Foreskin keratinocyte (primary cell): ENCODE measurements at places on chromosomes 16 and 17. TPM values are rescaled to one million over a fixed set of nuclear protein-coding genes. Genes with fewer than 3 reads are reported as not detected.

Gene KRTAP9-9
- not detected in 2 replicates for polyA plus RNA-seq

Gene KCNH4
- not detected in 2 replicates for polyA plus RNA-seq

Gene LRRC37A
- 0.28 and 0.94 TPM in 2 replicates for polyA plus RNA-seq

Gene PRSS8
- 77.6 and 85.5 TPM in 2 replicates for polyA plus RNA-seq

Gene TMEM219
- 104 and 119 TPM in 2 replicates for polyA plus RNA-seq

Gene CFAP97D1
- polyA plus RNA-seq, result not detected in 2 replicates

Gene TMED6
- 0.08 TPM in 1 of 2 replicates, not detected in the other for polyA plus RNA-seq

Gene TBC1D3K
- polyA plus RNA-seq, result not detected in 2 replicates

Gene OTOP3
- polyA plus RNA-seq, result not detected in 2 replicates

Gene RHBDL3
- polyA plus RNA-seq, result 0.02 TPM in 1 of 2 replicates, not detected in the other

Gene BRIP1
- 3.0 and 4.1 TPM in 2 replicates for polyA plus RNA-seq

- DNase-seq, result no peak
Measured at GRCh38 chr17:70053241-70054234, 21.5 kb upstream of the KCNJ16 start.

DNA sequence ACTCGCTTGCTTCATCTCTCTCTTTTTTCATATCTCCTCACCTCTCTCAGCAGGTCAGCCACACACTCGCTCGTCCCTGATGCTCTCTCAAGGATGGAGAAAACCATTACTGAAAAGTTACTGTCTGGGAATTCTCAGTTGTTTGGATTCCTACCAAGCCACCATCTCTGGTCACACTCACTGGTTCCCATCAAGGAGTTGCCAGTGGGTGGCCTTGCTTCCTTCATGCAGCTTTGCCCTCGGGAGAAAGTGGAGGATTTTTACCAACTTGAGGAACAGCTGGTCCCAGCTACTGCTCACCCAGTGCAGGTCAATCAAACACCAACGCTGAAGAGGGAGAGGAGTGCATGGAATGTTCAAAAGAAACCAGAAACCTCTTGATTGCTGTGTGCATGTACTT, 25.3 kb downstream of the MEOX1 start:
- no peak for DNase-seq

GRCh38 chr17:39219647-39220154, 6.0 kb downstream of the STAC2 start:
- no peak for DNase-seq

DNA sequence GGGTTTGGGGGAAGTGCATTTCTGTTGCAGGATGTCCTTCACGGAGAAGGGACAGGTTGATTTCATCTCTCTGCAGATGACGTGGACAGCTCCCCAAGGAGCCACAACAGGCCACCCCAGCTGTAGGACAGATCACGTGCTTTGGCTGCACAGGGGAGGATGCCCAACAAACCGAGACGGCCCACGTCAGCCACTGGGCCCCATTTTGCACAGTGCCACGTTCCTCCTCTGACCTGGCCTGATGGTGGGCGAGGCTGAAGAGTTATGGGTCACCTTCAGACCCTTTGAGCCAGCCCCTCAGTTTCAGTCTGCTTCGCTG, 9.0 kb upstream of the RHBDL3 start:
- no peak for DNase-seq

GRCh38 chr16:23535901-23536300, 21.2 kb downstream of the EARS2 start:
- no peak for DNase-seq

DNA sequence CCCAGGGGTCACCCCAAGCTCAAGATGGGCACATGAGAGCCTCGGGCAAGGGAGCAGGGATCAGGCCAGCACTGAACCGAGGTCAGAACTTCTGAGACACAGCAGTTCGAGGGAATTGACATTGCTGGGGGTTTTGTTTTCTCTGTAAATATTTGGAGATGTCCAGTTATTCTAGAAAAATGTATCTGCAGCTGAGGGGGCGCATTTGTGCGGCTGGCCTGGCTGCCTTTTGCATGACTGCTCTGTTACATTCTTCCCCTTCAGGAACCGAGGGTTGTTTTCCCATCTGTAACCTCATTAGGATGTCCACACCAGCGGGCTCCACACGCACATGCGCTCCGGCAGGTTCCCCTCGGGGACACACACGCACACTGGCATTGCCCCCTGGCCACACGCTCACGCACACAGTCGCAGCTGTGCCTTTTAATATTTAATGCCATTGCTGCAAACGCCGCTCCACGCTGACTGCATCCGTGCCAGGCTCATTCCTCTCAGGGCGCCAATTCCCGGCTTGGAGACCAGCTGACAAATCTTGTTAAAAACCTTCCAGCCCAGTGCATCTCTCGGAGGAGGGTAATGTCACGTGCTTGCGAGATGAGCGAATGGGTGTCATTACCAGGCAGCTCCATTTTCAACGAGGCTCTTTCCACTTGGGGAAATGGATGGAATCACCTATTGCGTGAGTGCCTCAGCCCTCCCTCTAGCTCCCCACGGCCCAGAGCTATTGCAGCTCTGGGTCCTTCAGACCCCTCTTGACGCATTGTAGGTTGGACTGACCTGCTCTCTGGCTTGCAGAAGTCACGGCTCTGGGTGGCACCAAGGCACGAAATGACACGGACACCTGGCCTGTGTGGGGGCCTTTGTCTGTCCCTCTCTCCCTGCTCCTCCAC, 13.1 kb downstream of the CCR7 start:
- no peak for DNase-seq

DNA sequence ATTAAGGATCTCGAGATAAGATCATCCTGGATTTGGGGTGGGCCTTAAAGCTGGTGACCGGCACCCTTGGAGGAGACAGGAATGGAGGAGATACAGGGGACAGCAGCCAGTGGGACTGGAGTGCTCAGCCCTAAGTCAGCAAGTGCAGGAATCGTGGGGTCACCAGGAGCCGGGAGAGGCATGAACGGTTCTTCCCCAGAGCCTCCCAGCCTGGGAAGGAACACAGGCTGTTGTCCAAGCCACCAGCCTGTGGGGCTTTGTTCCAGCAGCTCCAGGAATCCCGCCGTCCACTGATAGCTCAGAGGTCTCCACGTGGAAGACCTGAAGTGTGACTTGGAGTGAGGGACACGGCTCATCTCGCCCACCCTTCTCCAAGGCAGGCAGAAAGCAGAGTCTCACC, 2.5 kb upstream of the WDR45B start:
- no peak for DNase-seq

- DNase-seq, result no peak
Measured at GRCh38 chr16:87927195-87927562, 9.2 kb downstream of the CA5A start.

GRCh38 chr17:78523934-78524655, 53.1 kb downstream of the DNAH17 start:
- DNase-seq, result no peak

GRCh38 chr16:2924901-2925755, 13.4 kb downstream of the FLYWCH1 start:
- peak; percentile 80 for DNase-seq

DNA sequence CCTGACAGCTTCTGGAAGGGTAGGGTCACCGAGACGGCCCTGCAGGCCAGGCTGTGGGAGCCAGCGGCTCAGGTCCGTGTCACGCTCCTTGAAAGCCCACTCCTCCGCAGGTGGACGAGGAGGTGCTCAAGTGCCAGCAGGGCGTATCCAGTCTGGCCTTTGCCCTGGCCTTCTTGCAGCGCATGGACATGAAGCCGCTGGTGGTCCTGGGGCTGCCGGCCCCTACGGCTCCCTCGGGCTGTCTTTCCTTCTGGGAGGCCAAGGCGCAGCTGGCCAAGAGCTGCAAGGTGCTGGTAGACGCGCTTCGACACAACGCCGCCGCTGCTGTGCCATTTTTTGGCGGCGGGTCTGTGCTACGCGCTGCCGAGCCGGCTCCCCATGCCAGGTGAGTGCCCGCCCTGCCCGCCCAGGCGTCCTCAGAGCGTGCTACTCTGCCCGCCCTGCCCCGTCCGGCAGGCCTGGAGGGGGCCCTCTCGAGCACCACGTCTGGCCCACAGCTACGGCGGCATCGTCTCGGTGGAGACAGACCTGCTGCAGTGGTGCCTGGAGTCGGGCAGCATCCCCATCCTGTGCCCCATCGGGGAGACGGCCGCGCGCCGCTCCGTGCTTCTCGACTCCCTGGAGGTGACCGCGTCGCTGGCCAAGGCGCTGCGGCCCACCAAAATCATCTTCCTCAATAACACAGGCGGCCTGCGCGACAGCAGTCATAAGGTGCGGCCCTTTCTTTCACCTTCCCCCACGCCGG, 1.3 kb downstream of the NAGS start:
- DNase-seq, result peak; percentile 58

GRCh38 chr16:30131869-30132475, 9.0 kb upstream of the MAPK3 start:
- DNase-seq, result no peak

- DNase-seq, result no peak
Measured at GRCh38 chr16:73565263-73565662, 517.3 kb upstream of the ZFHX3 start.

DNA sequence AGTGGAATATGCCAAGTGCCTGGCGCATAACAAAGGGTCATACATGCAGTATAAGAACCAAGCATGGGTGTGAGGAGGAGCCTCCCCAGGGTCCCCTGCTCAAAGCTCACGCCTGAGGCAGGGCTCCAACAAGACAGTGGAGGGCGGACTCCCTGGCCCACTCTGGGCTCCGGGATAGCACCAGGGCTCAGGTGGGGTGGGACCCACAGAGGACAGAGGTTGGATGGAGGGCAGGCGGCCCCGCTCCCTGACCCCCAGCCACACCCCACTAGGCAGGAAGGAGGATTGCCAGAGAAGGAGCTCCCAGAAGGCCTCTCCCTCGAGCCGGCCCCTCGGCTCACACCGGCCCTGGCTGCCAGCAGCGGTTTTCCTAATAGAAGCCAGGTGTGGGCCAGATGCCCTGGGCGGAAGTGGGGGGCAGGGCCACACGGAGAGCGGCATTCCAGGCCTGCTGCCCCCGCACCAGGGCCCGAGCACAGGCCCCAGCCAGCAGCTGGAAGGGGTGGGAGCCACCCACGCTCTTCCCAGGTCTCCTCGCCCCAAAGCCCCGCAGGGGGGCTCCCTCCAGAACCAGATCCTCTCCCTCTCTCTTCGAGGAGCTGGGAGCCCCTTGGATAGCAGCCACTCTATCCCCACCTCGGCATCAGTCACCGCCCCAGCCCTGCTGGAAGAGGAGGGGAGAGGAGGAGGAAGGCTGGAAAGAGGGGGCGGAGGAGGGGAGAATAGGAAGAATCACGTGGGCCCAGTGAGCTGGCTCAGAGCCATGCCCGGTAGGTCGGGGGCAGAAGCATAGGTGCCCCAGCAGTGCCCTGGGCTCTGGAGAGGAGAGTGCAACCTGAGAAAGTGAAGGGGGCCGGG, 21.0 kb downstream of the VASN start:
- DNase-seq, result no peak

GRCh38 chr16:25011891-25012514, 3.2 kb downstream of the ARHGAP17 start:
- DNase-seq, result no peak

GRCh38 chr17:40564883-40565768, at the start of gene CCR7:
TSS of gene CCR7 (minus strand) at chr17:40565472. CDS start at chr17:40565409, 63 bp downstream.
- DNase-seq, result no peak

DNA sequence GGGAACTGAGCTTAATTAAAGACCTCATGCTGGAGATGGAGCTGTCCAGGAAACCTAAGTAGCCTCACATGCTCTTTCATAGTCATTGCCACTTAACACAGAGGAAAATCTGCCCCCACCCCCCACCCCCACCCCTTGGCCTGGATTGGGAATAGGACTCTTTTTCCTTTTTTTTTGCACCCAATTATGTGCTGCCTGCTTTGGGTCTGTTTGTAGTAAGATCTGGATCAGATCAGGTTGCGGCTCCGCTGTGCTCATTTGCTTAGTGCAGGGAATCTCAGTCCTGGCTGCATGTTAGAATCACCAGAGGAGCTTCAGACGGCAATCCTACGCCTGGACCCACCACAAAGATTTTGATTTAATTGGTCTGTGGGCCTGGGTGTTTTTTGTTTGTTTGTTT, 219.0 kb downstream of the UTP18 start:
- DNase-seq, result no peak
